ENCODE measurements at places on chromosomes 6 and 20.

GRCh38 chr6:93918258-93918657, 498.9 kb upstream of the EPHA7 start:
- no peak for DNase-seq

DNA sequence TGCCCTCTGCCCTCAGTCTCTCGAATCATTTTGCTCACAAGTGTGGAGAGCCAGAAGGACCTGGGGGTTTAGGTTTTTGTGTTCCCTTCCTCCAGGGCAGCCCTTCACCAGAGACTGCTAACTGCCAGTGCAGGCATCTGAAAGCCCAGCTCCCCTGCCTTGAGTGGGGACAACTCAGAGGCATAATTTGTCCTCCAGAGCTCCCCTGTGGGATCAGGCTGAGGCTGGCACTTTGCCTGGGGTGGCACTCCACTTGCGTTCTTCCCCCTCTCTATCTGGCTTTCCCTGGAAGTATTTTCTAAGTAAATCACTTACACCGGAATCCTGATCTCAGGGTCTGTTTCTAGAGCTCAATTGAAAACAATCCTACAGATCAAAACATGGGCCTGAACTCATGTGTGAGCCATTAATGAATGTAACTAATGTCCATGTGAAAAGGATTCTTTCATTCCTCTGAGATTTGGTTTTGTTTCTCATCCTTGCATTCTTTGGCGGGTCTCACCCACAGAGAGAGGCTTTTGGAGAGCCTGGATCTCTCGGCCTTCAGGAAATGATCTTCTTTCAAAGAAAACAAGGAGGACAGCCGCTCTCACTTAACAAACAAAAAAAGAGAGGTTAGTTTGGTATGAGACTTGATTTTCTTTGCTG, 125.7 kb upstream of the RIPOR2 start:
- DNase-seq: no peak

DNA sequence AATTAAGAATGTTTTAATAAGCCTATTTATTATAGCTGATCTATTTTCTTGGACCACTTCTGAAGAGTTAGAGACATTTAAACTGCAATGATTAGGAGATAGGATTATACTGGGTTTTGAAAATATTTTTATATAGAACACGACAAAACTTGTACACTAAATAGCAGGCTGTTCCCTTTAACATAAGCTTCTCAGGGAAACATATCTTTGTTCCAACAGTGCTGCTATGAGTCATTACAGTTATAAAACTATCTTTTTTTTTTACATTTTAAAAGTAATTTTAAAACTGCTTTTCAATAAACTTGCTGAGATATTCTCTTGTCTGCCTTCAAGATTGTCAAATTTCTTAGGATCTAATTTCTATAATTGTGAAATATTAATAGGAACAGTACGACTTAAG, 389.1 kb downstream of the ARHGAP18 start:
- no peak for DNase-seq

DNA sequence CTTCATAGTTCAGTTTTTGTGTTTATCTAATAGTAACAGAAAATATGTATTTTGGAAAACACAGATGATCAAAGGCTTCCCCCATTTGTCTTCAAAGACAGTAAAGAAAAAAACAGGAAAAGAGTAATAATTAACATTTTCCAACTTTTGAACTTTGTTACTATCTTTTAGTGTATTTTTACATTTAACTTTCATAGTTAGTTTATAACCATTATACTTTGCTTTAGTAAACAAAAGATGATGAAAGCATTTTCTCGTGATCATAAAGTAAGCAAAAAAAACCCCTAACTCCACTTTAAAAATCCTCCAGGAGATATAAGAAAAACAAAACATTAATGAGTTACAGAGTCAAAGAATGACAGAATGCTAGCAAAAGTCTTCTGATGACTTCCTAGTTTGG, 13.6 kb upstream of the GPRC6A start:
- DNase-seq: no peak

DNA sequence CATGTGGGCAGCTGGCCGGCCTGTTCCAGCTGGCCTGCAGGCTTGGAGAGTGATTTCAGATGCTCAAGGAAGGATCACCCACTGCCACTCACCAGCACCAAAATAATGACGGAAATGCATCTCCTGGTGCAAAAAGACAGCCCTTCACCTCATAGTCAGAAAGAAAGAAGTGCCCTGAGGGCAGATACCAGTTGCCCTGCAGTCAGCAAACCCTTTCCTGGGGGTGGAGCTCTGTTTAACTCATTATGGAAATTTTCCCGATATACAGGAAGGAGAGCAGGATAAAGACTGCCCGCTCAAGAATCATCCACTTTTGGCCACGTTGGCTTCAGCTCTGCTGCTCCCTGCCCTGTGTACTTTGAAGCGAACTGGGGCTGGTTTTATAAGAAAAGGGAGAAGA, 127.9 kb downstream of the GRM4 start:
- no peak for DNase-seq

Measured in AG08396 (cell line).